ENCODE measurements at places on chromosomes 5 and 9.

GRCh38 chr5:3698412-3698811 lies 102.8 kb downstream of the IRX1 start:
- no peak for DNase-seq

GRCh38 chr5:169260896-169261569 lies 39.9 kb downstream of the SLIT3 start:
- no peak for DNase-seq

GRCh38 chr9:37984278-37984671 lies 80.3 kb upstream of the SLC25A51 start:
- no peak for DNase-seq

DNA sequence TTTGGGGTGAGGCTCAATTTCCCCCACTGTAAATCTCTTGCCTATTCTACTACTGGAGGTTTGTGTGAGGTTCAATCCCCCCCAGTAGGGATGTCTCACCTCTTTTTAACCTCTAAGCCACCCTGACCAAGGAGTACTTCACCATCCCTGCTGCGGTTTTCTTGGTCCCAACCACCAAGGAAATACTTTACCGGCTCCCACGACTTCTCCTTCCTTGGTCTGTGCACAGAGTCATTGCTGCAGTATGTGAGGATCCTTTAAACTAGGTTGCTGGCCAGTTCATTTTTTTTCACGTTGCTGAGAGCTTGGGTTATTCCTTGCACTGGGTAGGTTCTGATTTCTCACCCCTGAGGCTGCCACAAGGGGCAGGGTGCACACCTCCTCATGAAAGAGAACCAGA lies 22.5 kb upstream of the HMGCS1 start:
- DNase-seq = no peak

GRCh38 chr9:38673399-38674193 lies 46.3 kb downstream of the FAM240B start:
- no peak for DNase-seq

All from iris pigment epithelial cell (primary cell).